ENCODE measurements at places on chromosomes 2 and 18.
A peak's percentile ranks its signal among the peaks of the same experiment; 100 is the strongest.

GRCh38 chr18:23189099-23189498 is 53.8 kb downstream of the CABLES1 start:
- no peak for DNase-seq

- no peak for DNase-seq
Observed at GRCh38 chr2:8608411-8608954, 73.4 kb upstream of the ID2 start.

GRCh38 chr2:182049372-182050148 is 63.9 kb downstream of the PPP1R1C start:
- no peak for DNase-seq

GRCh38 chr2:54836477-54836876 is 113.0 kb downstream of the EML6 start:
- no peak for DNase-seq

- DNase-seq: no peak
Observed at GRCh38 chr2:25674077-25674362, 643 bp upstream of the DTNB start.

DNA sequence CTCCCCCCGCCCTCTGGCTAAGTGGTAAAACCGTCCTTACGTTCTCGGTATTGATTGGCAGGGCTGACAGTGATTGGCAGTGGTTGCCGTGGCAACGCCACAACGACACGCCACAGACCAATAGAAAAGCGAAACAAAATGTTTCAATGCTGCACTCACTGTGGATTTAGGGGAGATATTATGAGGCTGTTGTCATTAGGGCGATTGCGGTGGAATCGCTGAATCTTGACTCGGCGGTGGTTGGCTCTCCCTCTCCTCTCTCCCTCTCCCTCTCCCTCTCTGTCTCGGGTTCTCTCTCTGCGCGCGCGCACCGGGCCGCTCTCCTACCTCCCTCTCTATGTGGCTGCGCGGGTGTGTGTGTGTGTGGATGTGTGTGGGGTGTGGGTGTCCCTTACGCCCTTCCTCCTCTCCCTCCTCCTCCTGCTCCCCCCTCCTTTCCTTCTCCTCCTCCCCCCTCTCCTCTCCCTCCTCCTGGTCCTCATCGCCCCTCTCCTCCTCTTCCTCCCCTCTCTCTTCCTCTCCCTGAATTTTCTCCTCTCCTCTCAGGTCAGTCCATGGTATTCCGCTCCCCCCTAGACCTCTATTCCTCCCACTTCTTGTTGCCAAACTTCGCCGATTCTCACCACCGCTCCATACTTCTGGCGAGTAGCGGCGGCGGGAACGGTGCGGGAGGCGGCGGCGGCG is at the start of gene SIX3:
Gene SIX3 (plus strand): TSS at position 152 of the 684 bp plus-strand sequence. CDS start 403 bp downstream, at position 555.
- DNase-seq: peak; percentile 47

DNA sequence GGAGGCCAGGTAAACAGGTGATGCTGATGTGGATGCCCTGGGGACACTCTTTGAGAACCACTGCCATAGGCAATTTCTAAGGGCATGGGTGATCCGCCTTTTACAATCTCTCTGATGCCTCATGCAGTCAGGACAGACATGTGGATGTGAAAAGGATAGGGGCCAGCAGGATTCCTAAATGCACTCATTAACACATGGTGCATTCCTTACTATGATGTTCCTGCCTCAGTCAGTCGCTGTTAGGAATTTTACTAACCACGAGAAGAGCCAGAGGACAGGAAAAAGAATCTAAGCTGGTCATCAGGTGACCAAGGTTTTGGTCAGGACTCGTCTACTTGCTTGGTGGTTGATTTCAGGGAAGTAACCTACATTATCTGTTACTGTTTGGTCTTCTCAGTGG is 191.0 kb downstream of the ARL4C start:
- no peak for DNase-seq
